Spinal cord (tissue), 10 donors: ENCODE measurements at places on chromosomes 7 and 10.

GRCh38 chr7:105876964-105877601 is 684 bp upstream of the ATXN7L1 start:
- DNase-seq: peak; percentile 54

DNA sequence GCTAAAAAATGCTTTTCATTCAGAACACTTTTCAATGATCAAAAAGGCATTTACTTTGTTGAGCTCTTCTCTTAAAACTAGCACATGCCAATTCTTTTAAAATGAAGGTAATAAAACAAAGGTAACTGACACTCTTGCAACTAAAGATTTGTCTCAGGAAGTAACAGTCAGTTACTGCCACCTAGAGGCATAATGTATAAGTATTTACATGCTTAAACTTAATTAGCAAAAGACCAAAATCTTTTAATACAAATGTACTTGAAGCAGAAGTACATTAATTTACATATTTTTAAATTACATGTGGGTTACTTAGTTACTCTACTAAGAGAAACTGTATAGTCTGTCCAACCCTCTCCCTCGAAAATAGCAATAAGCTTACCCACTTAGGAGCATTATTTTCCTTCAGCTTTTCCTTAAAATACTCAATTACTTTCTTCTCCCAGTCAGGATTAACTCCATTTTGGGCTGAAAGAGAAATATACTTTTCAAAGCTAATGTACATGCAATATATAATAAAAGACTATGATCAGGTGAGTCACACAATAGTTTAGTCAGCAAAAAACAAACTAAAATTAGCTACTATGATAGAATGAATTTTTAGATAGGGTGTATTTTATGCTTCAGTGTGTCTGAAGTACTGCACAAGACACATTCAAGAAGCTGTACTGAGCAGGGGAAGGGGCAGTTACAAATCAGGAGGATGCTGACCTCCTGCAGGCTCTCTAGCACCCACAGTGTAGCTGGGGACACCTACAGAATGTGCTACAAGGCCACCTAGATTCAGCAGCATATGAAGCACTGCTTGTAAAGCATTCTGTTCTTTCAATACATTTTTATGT is 13.0 kb downstream of the MCMBP start:
- no peak for DNase-seq

GRCh38 chr10:133168617-133169031 is 8.6 kb downstream of the KNDC1 start:
- DNase-seq: no peak

DNA sequence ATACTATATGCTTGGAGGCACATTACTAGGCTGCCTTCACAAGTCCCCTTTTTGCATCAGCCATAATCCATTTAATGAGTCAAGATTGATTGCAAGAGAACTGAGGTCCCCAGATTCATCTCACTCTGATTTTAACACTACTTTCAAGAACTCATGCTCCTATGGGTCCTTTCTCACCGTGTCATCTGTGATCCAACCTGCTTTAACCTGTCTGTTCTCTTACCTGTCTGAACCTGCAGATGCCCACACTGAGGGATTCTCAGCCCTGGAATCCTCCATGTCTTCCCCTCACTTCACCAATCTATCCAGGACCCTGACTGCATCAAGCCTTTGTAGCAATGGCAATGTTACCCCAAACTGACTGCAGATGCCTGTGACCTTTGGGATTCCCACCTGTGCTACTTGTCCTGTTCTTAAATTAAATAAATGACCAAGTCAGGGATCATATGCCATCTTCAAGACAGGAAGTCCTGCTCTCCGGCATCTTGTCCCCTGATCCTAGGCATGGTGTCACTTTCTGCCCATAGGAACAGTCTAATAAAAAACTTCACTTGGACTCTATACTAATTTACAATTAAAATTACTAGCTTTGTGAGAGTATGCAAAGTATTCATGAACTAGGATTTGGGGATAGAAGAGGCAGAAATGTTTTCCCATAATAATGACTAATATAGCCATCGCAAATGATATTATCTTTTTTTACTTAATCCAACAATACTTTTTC is 25.9 kb upstream of the GOT1 start:
- DNase-seq: no peak

- DNase-seq: no peak
Measured at GRCh38 chr10:30747633-30748032, 118.1 kb upstream of the LYZL2 start.

GRCh38 chr7:104231054-104232046 is 23.5 kb upstream of the ORC5 start:
- no peak for DNase-seq

GRCh38 chr7:96013836-96014235 is 241.5 kb downstream of the DYNC1I1 start:
- no peak for DNase-seq

- DNase-seq: no peak
Measured at GRCh38 chr7:83640240-83640639, 8.7 kb downstream of the SEMA3E start.

GRCh38 chr7:71976645-71977044 is 435.5 kb downstream of the CALN1 start:
- no peak for DNase-seq

GRCh38 chr10:110215286-110216170 is 8.1 kb downstream of the MXI1 start:
- DNase-seq: no peak

GRCh38 chr10:42987121-42987541 is 89.7 kb upstream of the RET start:
- DNase-seq: no peak
